ENCODE measurements at places on chromosomes 2 and 18. TPM values are rescaled to one million over a fixed set of nuclear protein-coding genes. Genes with fewer than 3 reads are reported as not detected.

MAL gene
- total RNA-seq, result 0.22 TPM

- no peak for DNase-seq
Observed at GRCh38 chr2:19932928-19933327, 31.1 kb upstream of the TTC32 start.

- DNase-seq, result no peak
Observed at GRCh38 chr2:240898108-240898730, 2.3 kb upstream of the MAB21L4 start.

SERPINB7 gene
- total RNA-seq, result not detected

DNA sequence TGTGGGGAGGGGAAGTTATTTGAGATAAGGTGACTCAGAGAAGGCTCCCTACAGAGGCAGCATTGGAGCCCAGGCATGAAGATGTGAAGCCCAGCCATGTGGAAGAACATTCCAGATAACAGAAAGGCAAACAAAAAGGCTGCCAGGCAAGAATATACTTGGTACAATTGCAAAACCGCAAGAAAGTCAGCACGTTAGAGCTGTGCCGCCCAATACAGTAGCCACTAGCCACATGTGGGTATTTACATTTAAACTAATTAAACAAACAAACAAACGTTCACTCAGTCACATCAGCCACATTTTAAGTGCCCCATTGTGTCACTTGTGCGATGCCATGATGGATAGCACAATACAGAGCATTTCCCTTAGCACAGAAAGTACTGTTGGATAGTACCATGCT, 179.6 kb downstream of the SATB2 start:
- DNase-seq, result no peak

DNA sequence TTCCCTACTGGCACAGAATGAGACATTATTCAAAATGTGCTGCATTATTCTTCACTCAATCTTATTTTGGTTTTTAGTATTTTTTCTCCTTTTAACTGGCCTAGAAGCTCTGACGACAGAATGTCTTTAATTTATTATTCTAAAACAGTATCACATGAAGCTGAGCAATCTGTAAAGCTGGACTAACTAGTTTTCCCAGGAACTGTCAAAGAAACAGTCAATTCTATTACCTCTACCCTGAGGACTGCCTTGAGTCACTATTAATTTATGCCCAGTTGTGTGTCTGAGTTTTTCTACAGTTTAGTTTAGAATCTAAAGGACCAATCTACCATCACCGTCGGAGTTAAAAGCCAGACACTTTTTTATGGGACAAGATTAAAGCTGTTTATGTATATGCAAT, 31.6 kb downstream of the MBD2 start:
- no peak for DNase-seq

- peak; percentile 41 for DNase-seq
Observed at GRCh38 chr2:206084870-206085741, 868 bp downstream of the INO80D start.

TTC27 gene
- 21.0 TPM for total RNA-seq

DNA sequence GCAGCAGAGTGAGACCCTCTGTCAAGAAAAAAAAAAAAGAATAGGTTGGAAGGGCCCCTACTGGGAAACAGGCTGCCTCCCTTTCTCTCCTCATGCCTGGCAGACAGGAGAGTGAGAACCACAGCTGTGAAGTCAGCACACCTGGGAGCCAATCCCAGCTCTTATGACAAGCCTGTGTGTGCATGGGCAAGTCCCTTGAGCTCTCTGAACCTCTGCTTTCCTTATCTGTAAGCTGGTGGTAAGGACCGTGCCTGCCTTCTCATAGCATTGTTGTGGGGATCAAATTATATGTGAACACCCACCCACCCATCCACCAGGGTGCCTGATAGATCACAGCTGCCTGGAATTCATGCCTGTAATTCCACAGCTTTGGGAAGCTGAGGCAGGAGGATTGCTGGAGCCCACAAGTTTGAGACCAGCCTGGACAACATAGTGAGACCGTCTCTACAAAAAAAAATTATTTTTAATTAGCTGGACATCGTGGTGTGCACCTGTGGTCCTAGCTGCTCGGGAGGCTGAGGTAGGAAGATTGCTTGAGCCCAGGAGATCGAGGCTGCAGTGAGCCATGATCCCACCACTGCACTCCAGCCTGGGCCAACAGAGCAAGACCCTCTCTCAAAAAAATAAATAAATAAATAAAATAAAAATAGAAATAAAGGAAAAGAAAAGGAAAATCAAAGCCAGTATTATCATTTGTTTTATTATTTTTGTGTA, 66.9 kb upstream of the MCFD2 start:
- DNase-seq, result no peak

DHRS9 gene
- total RNA-seq, result not detected

DNA sequence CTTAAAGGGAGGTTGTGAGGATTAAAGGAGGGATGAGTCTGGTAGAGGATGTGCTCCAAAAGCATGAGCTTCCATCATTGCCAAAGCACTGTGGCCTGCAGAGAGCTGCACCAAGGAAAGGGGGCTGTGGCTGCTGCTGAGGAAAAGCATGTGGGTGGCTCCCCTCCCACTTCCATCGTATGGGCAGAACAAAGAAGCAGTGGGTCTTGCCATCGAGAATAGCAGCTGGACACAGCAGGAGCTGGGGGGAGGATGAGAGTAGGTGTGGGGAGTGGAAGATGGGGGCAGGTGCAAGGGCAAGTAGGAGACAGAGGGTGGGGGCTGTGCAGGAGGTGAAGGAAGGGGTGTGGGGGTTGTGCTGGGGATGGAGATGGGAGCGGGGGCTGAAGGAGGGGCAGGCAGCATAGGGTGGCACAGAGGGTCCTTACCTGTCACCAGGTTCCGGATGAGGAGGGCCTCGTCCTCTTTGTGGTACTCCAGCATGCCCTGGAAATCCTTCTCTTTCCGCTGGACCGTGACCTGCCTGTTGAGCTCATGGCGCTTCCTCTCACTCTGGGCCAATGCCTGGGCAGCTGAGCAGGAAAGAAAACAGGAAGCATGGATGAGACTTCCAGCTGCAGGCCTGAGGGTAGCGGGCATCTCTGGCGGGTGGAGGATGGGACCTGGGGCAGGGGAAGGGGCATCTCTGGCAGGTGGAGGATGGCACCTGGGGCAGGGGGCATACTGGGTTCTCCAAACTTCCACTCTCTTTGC, 33.6 kb upstream of the ACAA2 start:
- DNase-seq, result no peak

DNA sequence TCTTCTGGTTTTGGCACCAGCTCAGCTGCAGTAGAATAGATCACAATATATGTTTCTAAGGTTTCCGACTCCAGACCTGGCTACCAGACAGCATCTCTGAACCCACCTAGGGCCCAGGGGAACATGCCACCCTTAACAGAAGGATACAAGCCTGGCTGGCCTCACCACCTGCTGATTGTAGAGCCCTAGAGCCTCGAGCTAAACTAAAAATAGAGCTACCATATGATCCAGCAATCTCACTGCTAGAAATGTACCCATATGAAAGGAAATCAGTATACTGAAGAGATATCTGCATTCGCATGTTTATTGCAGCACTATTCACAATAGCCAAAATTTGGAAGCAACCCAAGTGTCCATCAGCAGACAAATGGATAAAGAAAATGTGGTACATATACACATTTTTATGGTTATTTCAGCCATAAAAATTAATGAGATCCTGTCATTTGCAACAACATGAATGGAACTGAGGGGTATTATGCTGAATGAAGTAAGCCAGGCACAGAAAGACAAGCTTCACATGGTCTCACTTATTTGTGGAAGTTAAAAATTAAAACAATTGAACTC, 242.4 kb upstream of the SLC39A10 start:
- no peak for DNase-seq

DNA sequence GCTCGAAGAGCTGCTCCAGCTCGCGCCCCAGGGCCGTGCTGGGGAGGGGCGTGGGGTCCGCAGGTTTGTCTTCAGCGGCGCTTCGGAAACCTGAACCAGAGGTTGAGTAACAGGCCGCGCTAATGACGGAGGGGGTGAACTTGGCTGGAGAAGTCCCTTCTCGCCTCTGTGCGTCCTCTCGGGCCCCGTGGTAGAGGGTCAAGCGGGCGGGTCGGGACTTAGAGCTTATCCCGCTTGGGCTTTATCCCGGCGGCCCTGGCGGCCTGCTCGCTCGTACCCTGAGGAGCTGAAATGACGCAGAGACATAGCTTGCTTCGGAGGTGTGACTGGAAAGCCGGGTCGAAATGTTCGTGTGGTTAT, 479 bp downstream of the RNMT start:
- peak; percentile 52 for DNase-seq

DNA sequence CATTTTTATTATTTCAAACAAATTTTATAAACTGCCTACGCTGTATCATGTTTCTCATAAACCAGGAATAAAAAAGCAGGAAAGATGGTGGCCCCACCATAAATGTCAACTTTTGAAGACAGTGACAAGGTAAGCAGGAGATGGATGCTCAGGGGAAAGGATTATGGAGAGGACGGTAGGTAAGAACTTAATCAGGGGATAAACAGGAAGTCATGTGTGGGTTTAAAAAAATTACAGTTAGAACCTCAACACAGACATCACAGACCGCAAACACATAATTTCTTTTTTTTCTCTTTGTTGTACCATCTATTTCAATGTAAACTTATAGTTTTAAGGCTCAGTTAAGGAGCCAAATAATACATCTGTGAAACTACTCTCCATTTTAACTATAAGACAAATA, 575.2 kb upstream of the SLC8A1 start:
- DNase-seq, result no peak

ZFAND2B gene
- total RNA-seq, result 20.2 TPM

MYL12B gene
- total RNA-seq, result 158 TPM
